HS-27A (cell line): ENCODE measurements at places on chromosomes 13 and 19.

DNA sequence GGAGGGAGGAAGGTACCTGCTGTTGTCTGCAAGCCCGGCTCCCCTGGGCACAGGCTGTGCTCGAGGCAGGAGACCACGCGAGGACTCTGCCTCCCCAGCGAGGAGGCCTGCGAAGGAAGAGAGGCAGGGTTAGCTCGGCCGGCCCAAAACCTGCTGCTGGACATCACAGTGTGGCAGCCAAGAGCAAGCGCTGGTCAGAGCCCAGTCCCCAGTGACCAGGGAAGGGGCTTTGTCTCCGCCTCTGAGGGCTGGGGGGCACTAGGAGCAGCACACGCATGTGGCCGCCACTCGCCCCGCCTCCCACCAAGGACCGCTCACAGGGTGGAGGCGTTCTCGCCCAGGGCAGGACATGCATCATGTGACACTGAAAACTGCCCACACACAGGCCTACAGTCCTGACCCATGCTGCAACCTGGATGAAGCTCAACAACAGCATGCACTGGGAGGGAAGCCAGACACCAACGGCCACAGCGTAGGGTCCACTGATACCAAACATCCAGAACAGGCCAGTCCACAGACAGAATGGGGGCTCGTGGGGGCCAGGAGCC lies 8.5 kb downstream of the MIER2 start:
- DNase-seq = no peak

DNA sequence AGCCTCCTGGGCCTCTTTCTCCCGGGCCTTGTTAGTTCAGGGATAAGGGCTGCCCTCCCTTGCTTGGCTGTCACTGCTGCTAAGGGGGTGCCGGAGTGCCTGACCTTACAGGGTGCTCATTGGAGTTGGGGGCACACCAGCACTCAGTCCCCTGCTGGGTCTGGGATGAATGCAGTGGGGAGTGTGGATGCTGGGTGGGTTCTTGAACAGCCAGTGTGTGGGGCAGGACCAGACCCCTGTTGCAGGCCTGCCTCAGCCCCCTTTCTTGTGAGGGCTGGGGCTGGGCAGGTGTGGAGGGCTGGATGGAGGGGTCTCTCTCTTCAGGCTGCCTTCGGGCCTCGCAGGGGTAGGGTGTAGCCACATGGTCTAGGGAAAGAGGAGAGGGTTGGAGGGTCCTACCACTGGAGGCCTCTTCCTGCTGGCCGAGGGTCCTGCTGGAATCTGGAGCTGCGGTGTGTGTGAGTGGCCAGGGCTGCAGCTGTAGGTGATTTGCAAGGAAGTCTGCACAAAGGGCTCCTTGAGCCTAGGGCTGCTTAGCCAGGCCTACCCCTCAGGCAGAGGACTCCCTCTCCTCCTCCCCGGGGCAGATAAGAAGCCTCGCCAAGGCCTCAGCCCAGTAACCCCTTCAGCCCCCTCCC lies 3.2 kb downstream of the CEBPA start:
- no peak for DNase-seq

DNA sequence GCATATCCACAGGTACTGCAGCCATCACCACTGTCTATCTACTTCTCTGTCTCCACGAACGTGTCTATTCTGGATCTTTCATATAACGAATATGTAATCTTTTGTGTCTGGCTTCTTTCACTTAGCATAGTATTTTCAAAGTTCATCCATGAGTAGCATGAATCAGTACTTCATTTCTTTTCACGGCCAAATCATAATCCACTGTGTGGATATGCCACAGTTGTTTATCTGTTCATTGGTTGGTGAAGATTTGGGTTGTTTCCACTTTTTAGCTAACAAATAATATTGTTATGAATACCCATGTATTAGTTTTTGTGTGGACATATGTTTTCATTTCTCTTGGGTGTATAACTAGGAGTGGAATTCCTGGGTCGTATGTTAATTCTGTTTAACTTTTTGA lies 14.4 kb downstream of the RGCC start:
- no peak for DNase-seq

- DNase-seq = no peak
Observed at GRCh38 chr19:6074709-6075403, 35.4 kb downstream of the RFX2 start.

DNA sequence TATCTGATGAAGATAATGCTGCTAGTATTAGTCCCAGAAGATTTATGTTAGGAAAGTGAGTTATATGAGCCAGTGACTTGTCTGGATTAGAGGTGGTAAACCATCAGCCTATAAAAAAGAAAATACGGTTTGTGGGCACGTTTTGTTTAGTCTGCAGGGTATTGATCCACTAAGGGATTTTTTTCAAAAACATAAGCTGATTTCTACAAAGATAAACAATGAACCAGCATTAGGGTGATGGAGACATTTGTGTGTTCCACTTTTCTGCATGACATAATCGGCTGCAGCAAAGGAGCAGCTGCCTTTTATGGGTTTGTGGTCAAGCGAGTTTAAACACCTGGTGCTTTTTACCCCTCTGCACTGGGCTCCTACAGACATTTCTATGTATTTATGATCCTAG lies 836.4 kb upstream of the GPC6 start:
- DNase-seq = no peak

DNA sequence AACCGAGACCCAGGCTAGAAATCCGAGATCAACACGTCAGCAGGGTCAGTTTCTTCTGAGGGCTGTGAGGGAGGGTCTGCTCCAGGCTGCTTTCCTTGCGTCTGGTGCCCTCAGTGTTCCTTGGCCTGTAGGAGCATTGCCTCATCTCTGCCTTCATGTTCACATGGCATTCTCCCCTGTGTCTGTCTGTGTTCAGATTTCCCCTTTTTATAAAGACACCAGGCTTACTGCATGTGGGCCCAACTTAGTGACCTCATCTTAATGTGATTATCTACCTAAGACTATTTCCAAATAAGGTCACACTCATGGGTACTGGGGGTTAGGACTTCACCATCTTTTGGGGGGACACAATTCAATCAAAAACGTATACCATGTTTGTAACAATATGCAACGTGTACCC lies 57.2 kb upstream of the C1QTNF9 start:
- no peak for DNase-seq

- DNase-seq = no peak
Observed at GRCh38 chr19:41194157-41194552, 1.1 kb downstream of the CYP2S1 start.

GRCh38 chr13:91359631-91360030 lies 12.1 kb downstream of the MIR17HG start:
- no peak for DNase-seq

DNA sequence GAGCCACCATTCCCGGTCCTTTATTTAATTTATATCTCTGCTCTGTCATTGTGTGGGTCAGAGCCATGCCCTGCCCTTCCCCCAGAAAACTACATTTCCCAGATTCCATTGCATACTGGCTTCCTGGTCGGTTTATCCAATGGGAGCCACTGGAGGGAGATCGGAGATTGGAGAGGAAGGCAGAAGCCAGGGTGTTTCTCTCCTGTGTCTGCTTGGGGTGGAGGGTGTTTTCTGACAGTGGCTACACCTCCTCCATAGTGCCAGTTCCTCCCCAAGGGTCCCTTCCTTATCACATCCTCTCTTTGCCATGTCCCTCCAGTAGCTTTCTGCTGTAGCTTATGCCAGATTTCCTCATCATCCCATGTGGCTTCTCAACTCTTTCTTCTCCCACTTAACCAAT lies 19.0 kb downstream of the OLFM2 start:
- no peak for DNase-seq

- DNase-seq = no peak
Observed at GRCh38 chr19:35514282-35514809, 897 bp upstream of the DMKN start.

DNA sequence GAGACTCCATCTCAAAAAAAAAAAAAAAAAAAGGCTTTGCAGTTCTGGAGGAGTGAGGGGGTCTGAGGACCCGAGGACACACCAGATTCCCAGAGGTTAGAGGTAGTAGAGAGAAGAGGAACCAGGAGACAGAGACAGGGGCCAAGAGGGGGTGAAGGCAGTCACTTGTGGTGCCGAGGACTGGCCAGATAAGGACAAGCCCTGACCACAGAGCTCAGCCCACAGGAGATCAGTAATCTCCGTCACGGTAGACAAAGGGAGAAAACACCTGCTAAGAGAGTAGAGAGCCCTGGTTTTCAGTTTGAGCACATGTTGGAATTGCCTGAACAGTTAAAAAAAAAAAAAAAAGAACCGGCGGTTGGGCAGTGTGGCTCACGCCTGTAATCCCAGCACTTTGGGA lies 1.7 kb upstream of the PRAM1 start:
- DNase-seq = no peak

DNA sequence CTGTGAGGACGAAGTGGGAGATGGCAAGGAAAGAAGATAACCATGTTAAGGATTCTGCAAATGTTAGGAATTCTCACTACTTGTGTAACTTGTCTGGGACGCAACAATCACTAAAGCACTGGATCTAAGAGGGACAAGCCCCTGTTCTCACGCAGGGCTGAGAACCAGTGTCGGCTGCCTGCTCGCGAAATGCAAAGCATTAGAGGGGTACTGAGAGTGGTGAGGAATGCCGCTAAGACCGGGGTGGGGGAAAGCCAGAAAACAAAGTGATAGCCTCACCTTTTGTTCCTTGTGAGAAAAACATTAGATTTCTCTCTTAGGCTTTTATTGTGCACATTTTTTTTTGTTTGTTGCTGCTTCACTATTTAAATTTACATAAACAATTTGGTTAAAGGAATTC lies 241.9 kb downstream of the ABCC4 start:
- no peak for DNase-seq

GRCh38 chr19:6457958-6458694 lies 1.5 kb downstream of the SLC25A23 start:
- DNase-seq = no peak

DNA sequence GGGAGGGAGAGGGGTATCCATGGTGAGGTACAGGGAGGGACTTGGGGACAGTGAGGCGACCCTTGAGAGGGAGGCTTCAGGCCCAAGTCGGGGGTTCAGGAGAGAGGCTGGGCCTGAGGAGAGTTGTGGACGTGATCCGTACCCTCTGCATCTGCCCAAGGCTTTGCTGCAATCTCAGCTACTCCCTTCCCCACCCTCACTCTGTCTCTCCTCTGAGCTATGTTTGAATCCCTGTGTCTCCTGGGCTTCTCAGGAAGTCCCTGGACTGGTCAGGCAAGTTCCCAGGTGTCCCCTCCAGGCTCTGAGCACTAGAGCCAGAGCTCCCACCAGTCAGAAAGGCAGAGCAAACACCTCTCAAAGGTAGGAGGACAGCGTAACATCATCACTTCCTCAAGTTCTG lies 1.8 kb downstream of the LIN37 start:
- DNase-seq = no peak

DNA sequence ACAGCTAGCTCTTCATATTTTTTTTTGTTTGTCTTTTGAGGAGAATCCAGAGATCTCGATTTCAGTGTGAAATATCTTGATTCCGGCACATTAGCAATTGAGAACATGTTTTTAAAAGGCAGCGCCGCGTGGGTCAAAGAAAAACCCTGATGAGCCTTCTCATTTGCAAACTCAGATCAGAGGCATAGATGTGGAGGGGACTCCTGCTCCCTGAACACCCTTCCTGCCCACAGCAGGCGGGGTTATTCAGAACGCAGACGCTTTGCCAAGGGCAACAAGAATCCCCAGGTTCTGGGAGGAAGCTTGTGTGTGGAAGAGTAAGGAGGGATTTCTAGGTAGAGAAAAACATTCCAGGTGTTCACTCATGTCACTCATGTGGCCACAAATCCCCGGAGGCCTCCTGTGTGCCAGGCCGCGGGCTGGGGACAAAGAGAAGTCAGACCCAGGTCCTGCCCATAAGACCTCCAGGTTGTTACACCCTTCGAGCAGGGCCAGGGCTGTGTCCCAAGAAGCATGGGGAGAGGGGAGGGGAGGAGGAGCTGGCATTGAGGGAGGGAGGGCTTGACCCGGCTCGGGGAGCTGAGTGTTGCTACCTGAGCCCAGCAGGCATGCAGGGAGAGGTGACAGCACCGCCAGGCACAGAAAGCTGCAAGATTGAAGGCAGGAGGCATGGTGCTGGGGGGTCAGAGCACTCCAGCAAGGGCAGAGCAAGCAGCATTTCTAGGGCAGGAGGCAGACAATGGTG lies 15.9 kb upstream of the IGLON5 start:
- no peak for DNase-seq

DNA sequence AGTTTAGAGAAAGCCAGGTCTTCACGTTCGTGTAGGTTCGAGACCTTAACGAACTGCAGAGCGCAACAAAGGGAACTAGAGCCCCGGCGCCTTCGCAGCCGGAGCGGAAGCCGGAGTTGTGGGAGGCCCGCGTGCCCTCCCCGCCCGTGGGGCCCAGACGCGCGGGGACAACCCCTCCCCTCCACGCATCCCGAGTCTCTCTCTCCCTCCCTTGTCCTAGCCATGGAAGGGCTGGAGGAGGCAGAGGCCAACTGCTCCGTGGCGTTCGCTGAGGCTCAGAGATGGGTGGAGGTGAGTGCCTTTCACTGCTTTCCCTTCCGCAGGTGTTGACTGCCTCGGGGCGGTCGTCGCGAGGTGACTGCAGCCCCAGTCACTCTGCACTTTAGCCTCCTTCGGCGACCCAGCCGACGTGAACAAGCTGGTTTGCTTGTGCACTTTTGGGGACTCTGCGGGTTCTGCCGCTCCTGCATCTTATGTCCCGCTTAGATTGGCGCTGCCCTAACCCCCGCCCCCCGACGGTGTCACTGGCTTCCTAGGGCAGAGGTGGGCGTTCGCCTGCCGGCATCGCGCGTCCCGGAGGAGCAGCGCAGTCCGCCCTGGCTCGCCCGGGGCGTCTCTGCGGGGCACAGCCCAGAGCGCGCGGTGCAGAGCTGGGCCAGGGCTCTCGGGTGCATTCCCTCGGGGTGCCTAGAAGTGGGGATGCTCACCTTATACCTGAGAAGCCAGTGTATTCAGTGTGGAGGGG lies 478 bp downstream of the LMO7 start:
- DNase-seq = no peak

GRCh38 chr19:18274781-18275356 lies 617 bp upstream of the IQCN start:
- DNase-seq = peak; percentile 54

GRCh38 chr13:45658586-45659235 lies 43.2 kb upstream of the ERICH6B start:
- DNase-seq = peak; percentile 29

- no peak for DNase-seq
Observed at GRCh38 chr19:40371802-40372122, 18.2 kb downstream of the HIPK4 start.

DNA sequence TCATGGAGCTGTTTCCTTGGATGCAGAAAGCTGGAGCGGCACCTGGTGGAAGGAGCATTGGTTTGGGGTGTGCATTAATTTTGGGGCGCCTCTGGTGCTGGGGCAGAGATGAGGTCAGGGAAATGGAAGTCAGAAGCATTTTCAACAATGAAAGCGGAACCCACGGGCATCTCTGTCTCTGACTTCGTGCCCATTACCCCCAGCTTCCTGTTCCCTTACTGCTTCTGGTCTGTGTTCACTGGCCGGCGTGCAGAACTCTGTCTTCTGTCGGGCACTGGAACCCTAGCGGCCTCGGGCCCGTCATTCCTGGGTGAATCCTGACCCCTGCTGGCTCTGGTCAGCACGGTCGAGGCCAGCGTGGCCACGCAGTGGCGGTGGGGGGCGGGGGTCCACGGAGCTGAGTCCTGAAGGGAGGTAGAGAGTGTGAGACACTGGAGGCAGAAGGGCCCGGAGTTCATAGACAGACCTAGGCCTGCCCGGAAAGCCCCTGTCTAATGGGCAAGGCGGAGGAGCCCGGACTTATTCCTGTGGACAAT lies 7.9 kb upstream of the LINGO3 start:
- DNase-seq = no peak
